ENCODE measurements at places on chromosomes 12 and 14.

DNA sequence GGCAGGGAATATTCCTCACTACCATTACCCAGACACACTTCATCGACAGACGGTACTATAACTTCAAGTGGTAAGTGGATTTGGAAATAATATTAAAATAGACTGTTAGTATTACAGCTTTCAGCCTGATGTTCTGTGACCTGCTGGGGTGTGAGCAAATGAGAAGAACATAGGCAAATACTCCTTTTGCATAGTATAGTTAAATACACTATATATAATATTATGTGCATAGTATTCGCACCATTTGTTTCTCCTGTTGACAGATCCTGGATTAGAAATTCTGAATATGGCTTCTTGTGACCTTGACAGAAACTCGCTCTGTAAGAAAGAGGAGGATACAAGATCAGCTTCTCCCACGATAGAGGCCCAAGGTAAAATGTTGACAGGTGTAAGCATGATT lies 115.6 kb downstream of the DNAI7 start:
- no peak for DNase-seq

DNA sequence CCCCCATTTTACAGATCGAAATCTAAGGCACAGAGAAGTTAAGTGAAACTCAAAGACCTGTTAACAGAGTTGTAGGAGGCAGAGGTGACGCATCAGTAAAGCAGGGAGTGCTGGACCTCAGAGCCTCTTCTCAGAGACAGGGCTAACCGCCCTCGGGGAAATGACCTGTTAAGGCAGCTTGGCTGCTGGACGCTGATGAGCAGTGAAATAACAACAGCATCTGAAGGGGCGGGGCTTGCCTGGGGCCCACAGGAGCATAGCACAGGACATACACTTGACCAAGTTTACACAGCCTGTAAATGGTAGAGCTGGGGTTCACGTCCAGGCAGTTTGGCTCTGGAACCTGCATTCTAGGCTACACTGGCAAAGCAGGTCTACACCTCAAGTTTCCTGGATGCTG lies 39.3 kb downstream of the LRTM2 start:
- no peak for DNase-seq

GRCh38 chr12:13437541-13437940 lies 241.0 kb downstream of the EMP1 start:
- DNase-seq: no peak

DNA sequence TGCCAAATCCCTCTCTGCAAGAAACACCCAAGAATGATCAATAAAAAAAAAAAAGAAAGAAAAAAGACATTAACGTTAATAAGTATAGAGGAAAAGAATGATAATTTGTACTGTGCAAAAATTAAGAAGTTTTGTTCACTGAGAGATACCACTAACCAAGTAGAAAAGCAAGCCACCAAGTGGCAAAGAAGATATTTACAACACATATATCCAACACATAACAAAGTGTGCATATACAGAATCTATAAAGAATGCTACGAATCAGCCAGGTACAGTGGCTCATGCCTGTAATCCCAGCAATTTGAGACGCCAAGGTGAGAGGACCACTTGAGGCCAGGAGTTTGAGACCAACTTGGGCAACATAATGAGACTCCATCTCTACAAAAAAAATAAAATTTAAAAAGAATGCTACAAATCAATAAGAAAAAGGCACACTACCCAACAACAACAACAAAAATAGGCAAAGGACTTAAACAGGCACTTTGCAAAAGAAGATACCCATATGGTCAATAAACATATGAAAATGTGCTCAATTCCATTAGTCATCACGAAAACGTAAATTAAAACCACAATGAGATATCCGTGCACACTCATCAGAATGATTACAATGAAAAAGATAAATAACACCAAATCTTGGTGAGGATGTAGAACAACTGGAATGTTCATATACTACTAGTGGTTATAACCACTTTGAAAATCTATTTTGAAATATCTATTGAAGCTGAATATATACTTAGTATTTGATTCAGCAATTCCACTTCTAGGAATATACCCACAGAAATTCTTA lies 19.8 kb downstream of the GALNT4 start:
- DNase-seq: no peak

DNA sequence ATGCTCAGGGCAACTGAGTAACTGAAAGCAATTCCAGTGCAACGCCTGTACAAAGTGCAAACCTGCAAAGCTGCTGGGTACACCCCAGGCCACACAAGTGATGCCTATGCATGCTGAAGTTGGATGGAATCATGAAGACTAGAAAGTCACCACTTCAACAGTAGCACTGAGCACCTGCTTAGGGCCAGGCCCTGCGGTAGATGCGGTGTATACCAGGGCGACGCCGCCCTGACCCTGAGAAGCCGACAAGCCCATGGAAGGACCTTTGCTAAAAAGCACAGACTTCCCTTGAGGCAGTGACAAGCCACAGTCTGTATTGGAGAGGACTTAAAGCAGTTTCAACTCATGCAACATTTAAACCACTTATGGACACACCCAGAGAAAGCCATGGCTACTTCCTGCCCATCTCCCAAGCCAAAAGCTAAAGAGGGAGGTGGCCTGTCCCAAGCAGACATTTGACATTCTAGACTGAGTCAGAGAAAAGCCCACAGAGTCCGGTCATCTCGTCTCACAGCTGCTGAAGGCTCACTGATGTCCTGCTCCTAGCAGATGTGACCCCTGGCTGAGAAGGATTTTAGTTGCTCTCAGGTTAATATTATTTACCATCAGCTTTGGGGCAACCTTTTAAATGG lies 843.9 kb upstream of the TMEM132C start:
- no peak for DNase-seq
